ENCODE measurements at places on chromosomes 12 and 14. TPM values are rescaled to one million over a fixed set of nuclear protein-coding genes. Genes with fewer than 3 reads are reported as not detected.

B3GNT4 gene
- 0.13 TPM for total RNA-seq

GRCh38 chr12:92044435-92044834 lies 101.2 kb downstream of the BTG1 start:
- peak; percentile 81 for DNase-seq

SEL1L gene
- total RNA-seq: 28.5 TPM

GRCh38 chr12:12954356-12954755 lies 2.4 kb upstream of the GPRC5D start:
- DNase-seq: no peak

FLVCR2 gene
- 0.85 TPM for total RNA-seq

KLRC1 gene
- total RNA-seq: not detected

DNA sequence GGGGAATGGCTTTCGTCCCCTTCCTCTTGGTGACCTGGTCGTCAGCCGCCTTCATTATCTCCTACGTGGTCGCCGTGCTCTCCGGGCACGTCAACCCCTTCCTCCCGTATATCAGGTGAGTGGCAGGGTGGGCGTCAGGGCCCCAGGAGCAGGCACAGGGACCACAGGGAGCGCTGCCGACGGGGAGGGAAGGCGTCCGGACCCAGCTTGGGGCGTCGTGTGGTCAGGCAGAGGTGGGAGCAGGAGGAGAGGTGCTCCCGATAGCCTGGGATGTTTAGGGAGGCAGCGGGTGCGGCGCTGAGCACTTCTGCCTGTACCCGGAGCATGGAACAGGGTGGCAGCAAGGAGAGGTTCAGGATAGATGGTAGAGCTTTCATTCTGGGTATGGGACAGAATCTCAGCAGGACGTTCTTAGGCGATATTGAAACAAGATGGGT lies 444 bp downstream of the DRAM1 start:
- DNase-seq: peak; percentile 37

GRCh38 chr12:115946867-115947695 lies 330.4 kb downstream of the MED13L start:
- DNase-seq: no peak

- DNase-seq: no peak
Measured at GRCh38 chr12:3556716-3557115, 65.7 kb downstream of the PRMT8 start.

GRCh38 chr14:88209273-88209672 lies 113.8 kb downstream of the KCNK10 start:
- DNase-seq: no peak

GRCh38 chr14:68779761-68780323 lies 13.0 kb downstream of the ZFP36L1 start:
- DNase-seq: peak; percentile 97

GRCh38 chr12:66289485-66289884 lies 12.8 kb upstream of the HELB start:
- DNase-seq: no peak

- DNase-seq: no peak
Measured at GRCh38 chr12:131157743-131158142, 204.0 kb downstream of the ADGRD1 start.

Measured in HT1080 (cell line).